Mammary epithelial cell (primary cell): ENCODE measurements at places on chromosomes 6 and 20. TPM values are rescaled to one million over a fixed set of nuclear protein-coding genes. Genes with fewer than 3 reads are reported as not detected.

The CGA gene
- total RNA-seq = not detected

The TAP2 gene
- total RNA-seq = 41.8 TPM

The SLC44A4 gene
- total RNA-seq = not detected

The HAO1 gene
- total RNA-seq = not detected

The WFDC10B gene
- not detected for total RNA-seq

The OR2H1 gene
- total RNA-seq = not detected

The BEND3 gene
- total RNA-seq = 8.2 TPM

The TNXB gene
- total RNA-seq = 0.82 and 1.7 TPM in 2 replicates
